CMK (cell line): ENCODE measurements at places on chromosomes 16 and 17.

DNA sequence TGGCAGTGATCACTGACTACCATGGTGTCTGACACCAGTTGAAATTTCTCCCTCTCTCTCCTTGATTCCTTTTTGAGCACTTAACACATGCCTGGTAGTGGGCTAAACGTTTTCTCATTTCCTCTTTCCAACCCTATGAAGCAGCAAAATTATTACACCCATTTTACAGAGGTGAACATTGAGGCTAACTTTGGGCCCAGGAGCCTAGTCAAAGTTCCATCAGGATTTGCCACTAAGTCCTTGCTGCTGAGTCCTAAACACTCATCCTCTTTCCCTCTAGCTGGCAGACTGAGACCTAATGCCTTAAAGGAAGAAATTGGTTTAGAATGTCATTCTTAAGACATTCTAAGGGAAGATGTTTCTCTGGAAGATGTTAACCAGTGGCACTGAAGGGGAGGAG, 74.7 kb upstream of the IRX3 start:
- DNase-seq: no peak

GRCh38 chr17:71176331-71176730, 944.5 kb upstream of the SOX9 start:
- no peak for DNase-seq

DNA sequence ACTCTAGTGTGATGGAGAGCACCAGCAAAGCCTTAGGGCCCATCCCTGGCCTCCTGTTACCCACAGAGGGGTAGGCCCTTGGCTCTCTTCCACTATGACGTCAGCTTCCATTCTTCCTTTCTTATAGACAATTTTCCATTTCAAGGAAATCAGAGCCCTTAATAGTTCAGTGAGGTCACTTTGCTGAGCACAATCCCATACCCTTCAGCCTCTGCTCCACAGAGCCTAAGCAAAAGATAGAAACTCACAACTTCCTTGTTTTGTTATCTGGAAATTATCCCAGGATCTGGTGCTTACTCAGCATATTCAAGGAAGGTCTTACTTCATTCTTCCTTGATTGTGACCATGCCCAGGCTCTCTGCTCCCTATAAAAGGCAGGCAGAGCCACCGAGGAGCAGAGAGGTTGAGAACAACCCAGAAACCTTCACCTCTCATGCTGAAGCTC, at the start of gene CCL8:
Gene CCL8, plus strand, starts transcription at position 397 of the 445 bp plus-strand sequence. CDS start 67 bp downstream, outside the sequence.
- DNase-seq: no peak

DNA sequence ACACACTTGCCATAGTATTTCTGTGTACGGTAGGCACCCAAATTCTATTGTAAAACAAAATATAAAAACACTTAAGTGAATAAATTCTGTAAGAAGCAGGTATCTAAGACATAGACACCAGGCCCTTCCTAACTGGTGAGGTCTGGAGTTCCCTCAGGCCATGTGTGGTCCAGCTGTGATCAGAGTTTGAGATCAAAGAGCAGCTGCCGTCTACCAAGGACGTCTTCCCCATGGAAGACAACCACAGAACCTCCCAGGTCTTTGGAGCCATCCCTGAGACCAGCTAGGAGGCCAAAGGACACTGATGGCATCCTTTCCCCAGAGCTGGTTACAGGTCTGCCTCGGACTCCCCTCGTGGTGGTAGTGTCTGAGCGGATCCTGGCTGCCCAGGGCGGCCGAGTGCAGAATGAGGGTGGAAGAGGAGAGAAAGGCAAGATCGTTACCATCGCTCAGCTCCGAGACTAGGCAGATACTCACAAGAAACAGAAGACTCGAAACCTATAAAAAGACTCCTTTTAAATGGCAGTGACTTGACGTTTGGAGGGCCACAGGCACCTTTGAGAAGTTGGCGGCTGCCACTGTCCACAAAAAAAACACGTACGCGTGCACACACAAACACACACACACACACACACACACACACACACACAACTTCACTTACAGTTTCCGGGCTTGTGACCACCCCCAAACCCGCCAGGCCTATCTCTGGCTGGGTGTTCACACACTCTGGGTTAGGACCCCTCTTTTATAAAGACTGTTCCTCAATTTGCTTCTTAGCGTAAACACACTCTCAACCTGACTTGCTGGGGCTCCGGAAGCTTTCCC, 7.5 kb downstream of the TIMP2 start:
- DNase-seq: no peak

DNA sequence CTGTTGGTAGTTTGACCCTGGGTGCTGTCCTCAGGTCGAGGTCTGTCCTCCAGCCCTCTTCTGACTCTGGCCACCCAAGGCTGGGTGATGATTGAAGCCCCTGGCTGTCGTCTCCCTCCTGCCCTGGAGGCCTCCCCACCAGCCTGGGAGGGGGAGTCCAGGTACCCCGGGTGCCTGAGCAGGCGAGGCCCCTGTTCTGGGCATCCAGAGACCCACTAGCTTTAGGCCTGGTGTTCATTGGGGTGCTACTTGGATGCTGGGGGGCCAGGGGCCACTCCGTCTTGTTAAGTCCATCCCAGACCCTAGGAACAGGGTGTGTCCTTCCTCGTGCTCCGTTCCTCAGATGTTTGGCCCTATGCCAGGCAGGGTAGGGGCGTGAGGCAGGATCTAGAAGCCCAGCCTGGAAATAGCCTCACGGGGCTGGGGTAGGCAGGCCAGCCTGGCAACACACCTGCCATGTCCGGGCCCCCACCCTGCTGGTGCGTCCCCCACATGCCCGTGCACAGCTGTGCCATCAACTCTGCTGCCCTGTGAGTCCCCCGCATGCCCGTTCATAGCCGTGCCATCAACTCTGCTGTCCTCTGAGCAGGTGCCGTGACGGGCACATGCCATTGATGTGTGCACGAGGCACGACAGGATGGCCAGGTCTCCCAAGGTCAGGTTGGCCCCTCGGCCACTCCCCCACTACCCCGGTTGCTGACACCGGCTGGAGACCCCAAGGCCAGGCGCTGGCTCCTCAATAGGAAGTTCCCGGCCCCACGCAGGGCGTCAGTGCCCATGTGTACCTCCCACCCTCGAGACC, 36.9 kb downstream of the GINS2 start:
- DNase-seq: no peak

DNA sequence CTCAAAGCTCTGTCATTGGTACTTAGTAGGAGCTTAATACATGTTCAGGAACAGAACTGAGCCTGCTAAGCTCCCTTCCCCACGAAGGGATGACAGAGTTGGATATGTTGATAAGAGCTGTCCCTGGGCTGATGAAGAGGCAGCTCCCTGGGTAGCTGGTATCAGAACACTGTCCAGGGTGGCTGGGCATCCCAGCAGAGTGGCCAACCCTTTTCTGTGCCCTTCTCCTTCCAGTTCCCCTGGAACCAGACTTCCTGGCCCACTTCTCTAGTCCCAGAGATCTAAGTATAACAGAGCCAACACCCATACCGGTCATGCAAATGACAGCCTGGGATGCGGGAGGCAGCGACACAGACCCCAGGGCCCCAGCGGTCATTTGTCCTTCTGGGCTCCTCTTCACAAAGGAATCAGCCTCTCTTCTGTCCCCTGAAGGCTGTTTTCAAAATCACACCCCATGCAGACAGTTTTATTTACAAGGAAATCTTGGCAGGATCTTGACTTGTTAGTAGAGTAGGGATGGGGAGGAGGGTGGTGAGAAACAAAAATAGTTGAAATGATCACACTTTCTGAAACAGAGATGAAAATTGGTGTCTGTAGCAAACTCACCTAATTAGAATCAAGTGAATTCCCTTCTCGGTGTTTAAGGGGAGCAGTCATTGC, 1.4 kb upstream of the RHBDL3 start:
- no peak for DNase-seq

- DNase-seq: no peak
Measured at GRCh38 chr17:55692276-55692675, 30.4 kb downstream of the TMEM100 start.

GRCh38 chr17:16516594-16517051, 24.6 kb upstream of the LRRC75A start:
- DNase-seq: peak; percentile 21

- no peak for DNase-seq
Measured at GRCh38 chr17:17084941-17085340, 42.7 kb downstream of the MPRIP start.

- no peak for DNase-seq
Measured at GRCh38 chr16:57530522-57531252, 5.7 kb downstream of the CCDC102A start.

GRCh38 chr17:82548681-82549303, 29.3 kb downstream of the FOXK2 start:
- no peak for DNase-seq

- no peak for DNase-seq
Measured at GRCh38 chr16:62363501-62363900, 327.3 kb upstream of the CDH8 start.

- DNase-seq: no peak
Measured at GRCh38 chr17:50604513-50604912, 30.2 kb upstream of the ABCC3 start.

DNA sequence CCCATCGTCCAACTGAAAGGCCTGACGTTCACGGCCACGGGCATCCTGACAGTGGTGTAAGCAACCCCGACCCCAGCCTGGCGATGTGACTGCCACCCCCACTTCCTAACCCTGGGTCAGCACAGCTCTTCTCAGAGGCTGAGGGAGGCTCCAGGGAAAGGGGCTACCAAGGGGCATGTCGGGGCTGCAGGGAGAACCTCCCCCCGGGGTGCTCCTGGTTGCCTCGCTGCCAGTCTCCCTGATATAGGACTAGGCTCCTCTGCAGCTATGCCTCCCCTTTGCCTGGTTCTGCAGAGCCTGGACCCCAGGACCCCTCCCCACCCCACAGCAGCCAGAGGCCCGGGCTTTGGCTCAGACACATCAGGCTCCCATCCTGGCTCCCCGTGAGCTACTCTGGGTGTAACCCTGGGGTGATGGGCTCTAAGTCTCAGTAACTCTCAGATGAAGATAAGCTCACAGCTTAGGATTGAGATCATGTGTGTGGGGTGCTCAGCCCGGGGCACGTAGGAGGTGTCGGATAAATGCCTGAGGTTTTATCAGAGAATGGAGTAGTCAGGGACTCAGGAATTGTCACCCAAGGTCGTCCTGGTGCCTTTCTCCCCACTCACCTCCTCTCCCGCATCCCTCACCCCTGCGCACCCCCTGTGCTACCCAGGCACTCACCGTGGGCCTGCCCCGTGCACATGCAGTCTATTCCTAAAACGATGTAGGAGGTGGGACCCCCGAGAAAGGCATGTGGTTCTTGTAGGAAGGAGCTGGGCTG, 10.6 kb downstream of the ITGAD start:
- no peak for DNase-seq

DNA sequence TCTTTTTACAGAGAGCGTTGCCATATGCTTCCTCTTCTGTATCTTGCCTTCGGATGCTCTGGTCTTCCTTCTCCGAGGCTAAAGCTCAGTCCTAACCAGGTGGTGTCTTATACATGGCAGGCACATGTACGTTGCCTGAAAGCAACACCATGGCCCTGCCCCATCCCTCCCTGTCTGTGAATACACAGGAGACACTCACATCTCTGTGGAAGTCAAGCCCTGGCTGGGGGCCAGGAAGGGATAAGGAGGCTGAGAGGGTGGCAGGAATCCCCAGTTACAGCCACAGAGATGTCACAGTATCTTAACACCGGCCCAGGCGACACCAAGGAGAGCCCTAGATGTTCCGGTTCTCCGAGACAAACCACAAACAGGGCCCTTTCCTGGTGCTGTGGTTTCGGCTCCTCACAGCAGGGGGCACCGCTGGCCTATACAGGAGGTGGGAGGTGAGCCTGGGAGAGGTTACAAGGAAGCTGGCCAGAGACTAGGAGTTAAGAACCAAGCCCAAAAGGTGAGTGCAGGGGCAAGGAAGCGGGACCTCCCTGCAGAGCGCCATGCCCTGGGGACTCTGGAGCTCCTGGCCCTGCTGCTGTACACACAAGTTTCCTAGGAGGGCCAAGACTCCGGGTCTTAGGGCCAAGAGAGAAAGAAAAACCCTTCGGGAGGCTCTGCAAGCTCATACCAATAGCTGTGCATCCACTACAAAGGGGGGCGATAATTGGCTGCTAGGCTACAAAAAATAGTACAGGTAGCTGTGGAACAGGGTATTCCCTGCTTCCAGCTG, 41.7 kb downstream of the SRL start:
- DNase-seq: peak; percentile 54

GRCh38 chr17:40622509-40622928, 25.1 kb downstream of the SMARCE1 start:
- DNase-seq: no peak

- no peak for DNase-seq
Measured at GRCh38 chr17:77435272-77436057, 294.7 kb downstream of the SEC14L1 start.

DNA sequence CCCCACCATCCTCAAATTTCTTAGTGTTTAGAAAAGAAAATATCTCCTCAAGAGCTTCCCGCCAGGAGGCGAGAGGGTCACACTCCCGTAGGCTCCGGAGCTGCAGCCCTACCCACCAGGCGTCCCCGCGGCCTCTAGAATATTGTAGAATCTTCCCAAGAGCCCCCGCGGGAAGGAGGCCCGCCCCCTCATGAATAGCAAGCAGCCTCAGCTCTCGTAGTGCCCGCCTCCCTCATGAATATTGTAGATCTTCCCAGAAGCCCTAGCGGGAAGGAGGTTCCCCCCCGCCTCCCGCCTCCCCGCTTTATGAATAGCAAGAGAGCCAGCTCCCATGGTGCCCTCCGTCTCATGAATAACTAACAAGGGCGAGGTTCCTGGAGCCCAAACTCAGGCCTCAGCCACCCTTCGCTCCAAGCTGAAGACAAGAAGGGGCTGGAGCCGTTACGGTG, at the start of gene FBXO47:
Gene FBXO47, minus strand, starts transcription at position 114 of the 449 bp plus-strand sequence. CDS start 4,378 bp downstream, outside the sequence.
- no peak for DNase-seq

GRCh38 chr16:79863128-79864031, 262.8 kb upstream of the MAF start:
- DNase-seq: no peak

- no peak for DNase-seq
Measured at GRCh38 chr16:14961405-14962186, 13.2 kb upstream of the PDXDC1 start.

- DNase-seq: no peak
Measured at GRCh38 chr17:45384047-45384788, 48.5 kb downstream of the ARHGAP27 start.

DNA sequence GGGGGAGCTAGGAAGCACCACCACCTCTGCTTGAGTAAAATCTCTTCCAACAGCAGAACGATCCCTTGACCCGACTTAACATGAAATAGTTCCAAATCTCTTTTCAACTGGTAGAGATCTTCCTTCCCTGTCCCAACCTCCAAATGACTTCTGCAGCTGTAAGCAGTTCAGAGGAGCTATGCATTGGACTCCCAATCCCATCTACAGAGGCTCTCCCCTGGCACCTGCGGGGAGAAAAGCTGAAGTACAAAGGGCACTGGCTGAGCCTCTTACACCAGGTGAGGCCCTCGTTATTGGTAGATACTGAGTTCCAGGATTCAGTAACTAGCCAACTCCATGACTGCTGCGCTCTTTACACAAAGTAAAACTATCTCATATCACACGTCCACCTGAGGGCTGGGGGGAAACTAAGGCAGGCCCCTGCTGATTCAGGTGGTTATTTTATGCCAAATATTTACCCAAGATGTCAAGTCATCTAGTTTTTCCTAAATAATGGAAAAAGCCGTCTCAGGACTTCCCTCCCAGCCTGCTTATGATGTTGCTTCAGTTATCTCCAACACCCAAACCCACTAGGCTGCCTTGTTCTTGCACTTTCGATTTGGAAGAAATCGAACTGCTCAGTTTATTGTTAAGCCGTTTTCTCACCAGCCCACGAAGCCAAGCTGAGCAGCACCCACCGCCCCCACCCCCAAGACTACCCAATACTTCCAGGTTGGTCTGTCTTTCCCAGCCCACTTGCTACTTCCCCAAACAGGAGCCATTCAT, 3.2 kb downstream of the ACTG1 start:
- no peak for DNase-seq
